ENCODE measurements at places on chromosomes 3 and 15. TPM values are rescaled to one million over a fixed set of nuclear protein-coding genes. Genes with fewer than 3 reads are reported as not detected.
A peak's percentile ranks its signal among the peaks of the same experiment; 100 is the strongest.

DNA sequence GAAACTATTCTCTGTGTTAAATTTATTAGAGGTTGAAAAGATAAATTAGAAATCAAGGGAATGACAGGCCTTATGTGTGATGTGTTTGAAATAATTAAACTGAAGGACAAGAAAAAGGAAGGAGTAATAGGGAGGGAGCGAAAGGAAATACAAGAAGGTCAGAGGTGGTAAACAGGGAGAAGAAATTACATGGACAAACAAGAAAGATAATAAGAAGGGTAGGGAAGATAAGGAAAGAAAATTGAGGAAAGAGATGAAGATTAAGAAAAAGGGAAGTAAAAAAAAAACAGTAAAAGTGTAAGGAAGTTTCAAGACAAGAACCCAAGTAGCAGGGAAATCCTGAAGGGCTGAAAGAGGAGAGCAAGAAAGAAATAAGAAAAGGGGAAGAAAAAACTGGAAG lies 26.2 kb upstream of the ANXA2 start:
- DNase-seq = no peak

- DNase-seq = no peak
These were observed 176.5 kb downstream of the MBNL1 start for GRCh38 chr3:152445212-152445611.

- DNase-seq = no peak
These were observed 1.0 kb downstream of the LRRC3B start for GRCh38 chr3:26623419-26624208.

Gene TADA3
- 53.6 TPM for total RNA-seq

DNA sequence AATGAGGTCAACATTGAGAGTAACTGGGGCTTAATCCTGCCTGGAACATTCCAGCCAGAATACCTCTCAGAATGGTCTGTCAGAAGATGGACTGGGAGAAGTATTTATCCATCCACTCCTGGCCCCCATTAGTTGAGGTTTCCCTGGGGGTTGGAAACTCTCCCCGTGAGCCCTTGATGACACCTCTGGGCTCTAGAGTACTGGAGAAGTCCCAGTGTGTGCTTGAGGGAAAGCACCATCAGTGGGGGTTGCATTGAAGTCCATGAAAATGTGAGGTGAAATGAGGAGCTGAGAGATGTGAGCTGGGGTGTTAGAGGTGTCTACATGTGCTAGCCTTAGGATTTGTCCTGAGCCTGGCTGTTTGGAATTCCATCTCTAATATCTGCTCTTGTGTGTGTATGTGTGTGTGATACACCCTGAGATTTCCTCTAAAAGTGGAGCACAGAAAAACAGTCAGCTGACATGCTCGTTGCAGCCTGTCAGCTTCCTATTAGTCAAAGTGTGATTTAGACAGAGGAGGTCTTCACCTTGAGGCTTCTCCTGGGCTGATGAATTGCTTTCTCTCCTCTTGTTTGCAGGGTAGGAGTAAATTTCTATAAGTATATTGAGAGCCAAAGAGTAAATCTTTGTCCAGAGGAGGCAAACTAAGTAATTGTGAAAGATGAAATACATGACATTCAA lies 67.6 kb downstream of the NR1D2 start:
- no peak for DNase-seq

GRCh38 chr3:8255725-8256124 lies 245.9 kb upstream of the LMCD1 start:
- DNase-seq = no peak

- peak; percentile 86 for DNase-seq
These were observed 226.6 kb upstream of the TLE3 start for GRCh38 chr15:70324001-70324974.

Gene SH3GL3
- 0.27 TPM for total RNA-seq

Gene KIF15
- total RNA-seq = 13.7 TPM

GRCh38 chr3:55636300-55637195 lies 149.4 kb upstream of the WNT5A start:
- no peak for DNase-seq

DNA sequence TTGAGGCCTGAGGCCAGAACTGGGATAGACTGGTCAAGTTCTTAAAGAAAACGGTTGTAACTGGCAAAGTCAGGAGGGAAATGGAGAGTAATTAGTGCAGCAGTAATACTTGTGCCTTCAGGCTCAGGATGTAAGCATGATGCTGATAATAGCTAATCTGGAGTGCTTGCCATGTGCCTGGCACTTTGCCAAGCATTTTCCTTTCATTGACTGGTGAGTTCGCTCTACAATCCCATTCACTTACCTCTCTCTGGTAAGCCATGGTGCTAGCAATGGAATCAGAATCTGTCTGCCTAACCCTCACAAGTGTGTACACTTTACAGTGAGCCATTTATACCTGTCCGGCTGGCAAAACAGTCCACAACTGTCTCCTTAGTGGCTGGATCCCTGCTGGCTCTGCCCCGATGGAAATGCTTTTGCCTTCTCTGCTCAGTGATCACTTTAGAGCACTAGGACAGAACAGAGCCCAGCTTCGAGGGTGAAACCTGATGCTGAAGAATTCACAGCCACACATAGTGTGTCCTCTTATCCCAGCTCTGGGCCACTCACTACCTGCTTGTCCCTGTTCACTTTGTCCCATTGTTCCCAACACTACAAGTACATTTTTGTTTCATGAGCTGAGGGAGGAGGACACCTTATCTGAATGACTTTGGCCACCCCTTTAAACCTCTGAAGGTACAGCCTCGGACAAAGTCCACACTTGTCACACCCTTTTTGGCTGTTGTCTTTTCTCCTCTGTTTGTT lies 10.3 kb downstream of the CHP1 start:
- DNase-seq = peak; percentile 21

Gene BCL6
- total RNA-seq = 19.2 TPM

Gene CATSPER2
- 0.10 TPM for total RNA-seq

DNA sequence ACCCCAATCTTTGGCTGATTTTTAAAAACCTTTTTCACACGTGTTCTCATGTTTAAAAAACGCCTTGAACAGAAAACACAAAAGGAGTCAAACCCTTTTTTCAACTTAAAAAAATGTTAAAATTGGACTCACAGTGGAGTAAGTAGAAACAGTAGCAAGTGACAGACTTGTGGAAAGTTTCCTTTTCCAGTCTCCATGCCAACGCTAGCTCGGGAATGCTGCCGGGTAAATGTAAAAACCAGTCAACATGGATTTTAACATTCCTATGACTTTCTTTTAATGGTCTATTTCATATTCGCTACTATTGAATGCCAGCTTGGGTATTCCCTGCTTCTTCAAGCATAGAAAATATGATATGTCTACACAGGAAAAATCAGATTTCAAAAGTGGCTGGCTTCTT lies 1.6 kb upstream of the PROK2 start:
- no peak for DNase-seq

DNA sequence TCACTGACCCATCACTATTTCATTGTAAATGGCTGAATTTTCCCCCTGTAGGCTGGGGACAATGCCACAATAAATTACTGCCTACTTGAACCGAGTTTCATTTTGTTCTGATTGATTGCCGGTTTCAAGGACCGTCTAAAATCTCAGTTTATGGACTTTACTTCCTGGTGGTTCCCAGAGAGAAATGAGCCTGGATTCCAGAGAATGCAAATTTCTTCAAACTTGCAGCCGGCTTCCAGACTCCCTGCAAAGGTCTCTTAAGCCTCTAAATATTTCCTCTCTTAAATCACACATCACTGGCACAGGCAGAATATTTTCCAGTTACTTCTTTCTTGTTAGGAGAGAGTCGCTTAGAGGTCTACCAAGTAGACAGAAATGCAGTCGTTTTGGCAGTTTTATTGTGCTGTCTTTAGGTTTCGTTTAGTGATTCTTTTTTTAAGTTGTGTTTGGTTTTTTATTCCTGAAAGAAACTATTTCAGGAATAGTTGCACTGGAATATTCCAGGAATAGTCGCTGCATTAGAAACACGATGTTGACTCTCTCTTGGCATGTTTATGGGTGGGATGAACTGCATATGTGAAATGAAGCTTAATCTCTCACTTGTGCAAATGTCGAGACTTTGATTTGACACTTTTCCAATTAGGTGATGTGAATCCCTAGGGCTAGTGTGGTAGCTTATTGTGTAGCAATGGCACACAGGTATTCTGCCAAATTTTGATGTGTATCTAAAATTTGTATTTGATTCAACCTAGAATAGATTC lies 284.1 kb upstream of the NR2E3 start:
- DNase-seq = no peak

DNA sequence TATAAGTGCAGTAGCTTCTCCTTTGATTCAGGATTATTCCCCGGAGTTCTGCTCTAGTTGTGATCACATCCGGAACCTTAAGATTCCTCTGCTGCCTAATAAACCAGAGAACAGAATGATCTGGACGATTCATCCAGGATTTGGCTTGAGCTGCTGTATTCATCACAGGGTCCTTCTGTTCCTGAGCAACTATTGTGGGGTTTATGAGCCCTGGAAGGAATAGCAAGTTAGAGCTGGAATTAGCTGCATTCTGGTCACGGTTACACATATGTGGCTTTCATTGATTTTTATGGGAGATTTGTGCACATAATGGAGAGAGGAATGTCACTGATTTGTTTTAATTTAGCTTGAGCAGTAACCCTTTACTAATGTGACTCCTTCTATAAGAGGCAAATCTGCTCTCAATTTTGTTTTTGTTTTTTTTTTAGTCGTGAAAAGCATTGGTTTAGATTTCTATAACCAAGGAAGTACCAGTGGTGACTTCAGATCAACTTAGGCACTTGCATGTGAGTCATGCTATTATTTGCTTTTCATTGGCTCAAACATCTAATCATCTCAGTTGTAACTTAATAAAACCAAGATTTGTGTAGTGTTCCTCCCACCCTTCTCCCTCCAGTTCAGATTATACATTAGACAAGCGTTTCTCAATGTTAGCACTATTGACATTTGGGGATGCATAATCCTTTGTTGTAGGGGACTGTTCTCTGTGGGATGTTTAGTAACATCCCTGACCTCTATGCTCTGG lies 148.5 kb downstream of the OTOL1 start:
- no peak for DNase-seq

Gene LRRC15
- 9.1 TPM for total RNA-seq

Gene HRH1
- total RNA-seq = 13.9 TPM

DNA sequence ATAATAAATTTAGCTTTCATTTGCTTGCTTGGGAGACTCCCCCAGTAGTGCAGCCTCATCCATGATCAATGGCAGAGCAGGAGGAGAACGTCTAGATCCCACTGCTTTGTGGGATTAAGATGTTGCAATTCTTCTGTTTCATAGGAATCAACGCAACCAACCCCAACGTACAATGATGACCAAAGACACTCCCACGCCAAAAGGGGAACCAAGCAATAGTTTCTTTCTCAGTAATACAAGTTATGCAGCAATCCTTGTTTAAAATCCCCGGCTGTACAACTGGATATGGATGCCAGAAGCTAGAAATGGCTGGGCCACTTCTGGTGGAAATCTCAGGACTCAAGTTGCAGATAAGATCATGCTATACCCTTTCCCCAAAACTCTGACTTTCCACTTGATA lies 411.2 kb downstream of the VPS13C start:
- no peak for DNase-seq

DNA sequence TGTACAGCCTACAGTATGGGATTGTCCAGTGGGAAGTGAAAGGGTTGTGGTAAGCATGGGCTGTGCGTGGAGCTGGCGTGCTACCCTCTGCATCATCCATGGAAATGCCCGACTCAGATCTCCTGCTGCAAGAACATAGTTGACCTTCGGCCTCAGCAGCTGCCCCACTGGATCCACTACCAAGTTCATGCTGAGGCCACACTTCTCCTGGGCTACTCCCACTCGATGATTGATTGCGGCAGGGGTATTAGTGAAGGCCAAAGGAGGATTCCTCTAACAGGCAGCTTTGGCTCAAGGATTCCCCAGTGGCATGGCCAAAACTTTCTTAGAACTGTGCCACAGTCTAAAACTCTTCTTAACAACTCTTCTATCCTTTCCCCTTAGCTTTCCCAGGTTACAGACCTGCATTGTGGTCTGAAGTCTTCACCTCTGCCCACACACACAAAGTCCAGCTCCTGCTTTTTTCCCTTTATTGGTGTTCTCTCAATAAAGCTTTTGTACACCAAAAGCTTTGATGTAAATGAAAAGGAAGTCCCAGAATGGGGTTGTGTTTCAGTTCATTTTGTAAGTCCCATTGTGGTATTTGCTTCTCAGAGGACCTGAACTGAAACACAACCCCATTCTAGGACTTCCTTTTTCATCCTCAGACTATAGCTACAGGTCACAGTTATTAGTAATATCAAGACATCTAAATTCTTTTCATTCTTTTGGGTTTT lies 4.9 kb upstream of the TBC1D5 start:
- DNase-seq = no peak

DNA sequence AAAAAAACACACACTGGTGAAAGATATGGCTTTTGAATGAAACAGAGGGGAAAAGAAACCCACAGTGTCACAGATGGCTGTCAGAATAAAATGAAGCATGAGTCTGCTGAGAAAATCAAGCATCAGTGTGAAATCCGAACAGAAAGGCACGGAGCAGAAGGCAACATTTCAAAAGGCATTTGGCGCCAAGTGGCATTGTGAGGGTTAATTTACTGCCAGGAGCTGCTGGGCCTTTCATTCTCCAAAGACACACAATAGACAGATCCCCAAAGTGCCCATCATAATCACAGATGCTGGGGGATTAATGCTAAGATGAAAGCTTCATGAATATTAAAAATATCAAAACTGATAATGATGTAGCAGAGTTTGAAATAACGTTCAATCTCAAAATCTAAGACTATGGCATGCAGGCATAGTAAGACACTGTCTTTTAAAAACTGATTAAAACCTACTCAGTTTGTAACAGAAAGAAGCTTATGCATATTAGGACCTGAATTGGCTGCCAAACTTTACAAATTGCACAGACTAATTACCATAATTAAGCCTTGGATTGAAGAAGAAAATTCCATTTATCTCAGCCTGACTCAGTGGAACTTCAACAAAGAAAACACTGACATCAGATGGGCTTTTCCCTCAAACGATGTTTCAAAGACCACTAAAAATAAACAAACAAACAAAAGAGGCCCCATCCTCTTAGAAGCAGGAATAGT lies 589.2 kb downstream of the ROBO1 start:
- DNase-seq = no peak

DNA sequence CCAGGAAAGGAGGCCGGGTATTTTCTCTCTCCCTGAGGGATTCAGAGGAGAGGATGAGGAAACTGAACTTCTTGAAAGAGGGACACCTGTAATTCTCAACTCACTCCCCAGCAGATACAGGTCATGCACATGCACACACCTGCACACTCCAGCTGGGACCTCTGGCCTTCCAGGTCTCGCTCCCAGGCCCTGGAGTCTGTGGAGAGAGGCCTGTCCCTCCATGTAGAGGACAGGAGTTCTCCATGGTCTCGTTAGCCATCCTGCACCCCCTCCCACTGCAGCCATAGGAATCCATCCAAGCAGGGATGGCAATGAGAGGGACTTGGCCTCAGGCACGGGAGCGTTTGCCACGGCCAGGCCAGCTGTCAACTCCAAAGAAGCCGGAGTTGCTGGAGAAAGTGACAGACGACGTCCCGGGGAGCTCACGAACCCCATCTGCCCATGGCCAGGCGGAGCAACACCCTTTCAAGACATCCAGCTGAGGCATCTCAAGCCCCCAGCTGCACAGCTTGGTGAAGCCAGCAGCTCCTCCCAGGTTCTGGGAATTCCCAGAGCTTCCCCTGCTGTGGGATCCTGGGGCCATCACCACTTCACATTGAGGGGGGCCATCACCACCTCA lies 223.3 kb downstream of the UACA start:
- no peak for DNase-seq

- DNase-seq = peak; percentile 81
These were observed 55.3 kb downstream of the SLC28A2 start for GRCh38 chr15:45307230-45307924.

Gene IGSF10
- total RNA-seq = 4.3 TPM
